Activated CD8-positive, alpha-beta memory T cell treated with anti-CD3 and anti-CD28 coated beads for 1 hour (primary cell): ENCODE measurements at places on chromosomes 5 and 9.

DNA sequence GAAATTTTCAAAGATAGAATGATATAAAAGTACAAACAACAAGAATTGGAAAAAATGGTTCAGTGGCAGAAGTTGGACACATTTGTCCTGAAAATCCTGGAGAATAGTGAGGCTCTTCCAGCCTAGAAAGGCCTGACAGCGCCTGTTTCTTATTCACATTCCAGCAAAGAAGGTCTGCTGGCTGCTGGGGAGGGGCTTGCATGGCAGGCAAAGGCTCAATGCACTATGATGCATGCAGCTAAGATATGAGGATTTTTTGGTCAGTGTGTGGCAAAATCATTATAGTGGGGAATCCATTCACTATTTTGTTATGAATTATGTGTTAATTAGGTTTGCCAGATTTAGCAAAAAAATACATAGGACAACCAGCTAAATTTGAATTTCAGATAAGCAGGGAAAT is 243.9 kb upstream of the SLC30A5 start:
- DNase-seq: no peak

GRCh38 chr5:116681334-116682013 is 106.9 kb upstream of the SEMA6A start:
- no peak for DNase-seq

DNA sequence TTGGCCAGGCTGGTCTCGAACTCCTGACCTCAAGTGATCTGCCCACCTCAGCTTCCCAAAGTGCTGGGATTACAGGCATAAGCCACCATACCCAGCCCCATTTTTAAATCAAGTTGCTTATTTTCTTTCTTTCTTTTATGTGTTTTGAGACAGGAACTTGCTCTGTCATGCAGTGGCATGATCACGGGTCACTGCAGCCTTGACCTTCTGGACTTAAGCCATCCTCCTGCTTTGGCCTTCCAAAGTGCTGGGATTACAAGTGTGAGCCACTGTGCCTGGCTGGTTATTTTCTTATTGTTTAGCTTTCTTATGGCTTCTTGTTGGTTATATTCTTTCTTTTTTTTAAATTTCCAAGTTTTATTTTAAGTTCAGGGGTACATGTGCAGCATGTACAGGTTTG is 79.7 kb upstream of the C5orf63 start:
- no peak for DNase-seq

GRCh38 chr9:76530458-76531110 is 71.6 kb downstream of the GCNT1 start:
- DNase-seq: no peak

DNA sequence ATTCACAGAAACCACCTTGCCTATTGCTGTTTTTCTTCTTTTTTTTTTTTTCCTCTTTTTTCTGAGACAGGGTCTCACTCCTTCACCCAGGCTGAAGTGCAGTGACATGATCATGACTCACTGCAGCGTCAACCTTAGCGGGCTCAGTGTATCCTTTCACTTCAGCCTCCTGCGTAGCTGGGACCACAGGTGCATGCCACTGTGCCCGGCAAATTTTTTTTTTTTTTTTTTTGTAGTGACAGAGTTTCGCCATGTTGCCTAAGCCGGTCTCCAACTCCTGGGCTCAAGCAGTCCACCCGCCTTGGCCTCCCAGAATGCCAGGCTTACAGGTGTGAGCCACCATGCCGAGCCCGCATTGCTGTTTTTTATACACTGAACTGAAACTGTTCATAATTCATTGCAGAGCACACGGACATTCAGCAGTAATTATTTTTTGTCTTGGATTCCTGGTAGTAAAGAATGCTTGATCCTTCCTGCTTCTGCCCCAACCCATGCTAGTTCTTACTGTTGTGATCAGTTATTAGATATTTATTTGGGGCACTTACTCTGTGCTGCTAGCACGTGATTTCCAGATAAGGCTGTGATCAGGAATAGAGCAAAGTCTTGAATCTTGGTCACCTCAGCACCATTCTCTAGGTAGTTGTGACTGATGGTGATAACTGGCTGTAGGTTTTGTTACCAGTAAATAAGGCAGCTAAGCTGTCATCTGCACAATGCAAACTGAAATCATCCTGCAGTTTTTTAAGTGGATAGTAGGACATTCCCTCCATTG is 14.0 kb downstream of the MAP3K1 start:
- DNase-seq: peak; percentile 19

- no peak for DNase-seq
These were observed 3.9 kb downstream of the STC2 start for GRCh38 chr5:173324115-173325001.

GRCh38 chr5:42806701-42807262 is 4.9 kb downstream of the SELENOP start:
- no peak for DNase-seq
